Activated CD4-positive, alpha-beta memory T cell treated with anti-CD3 and anti-CD28 coated beads for 36 hours (primary cell): ENCODE measurements at places on chromosomes 4 and X. TPM values are rescaled to one million over a fixed set of nuclear protein-coding genes. Genes with fewer than 3 reads are reported as not detected.

- no peaks in the 10 kb centered on the region for H3K4me1 ChIP-seq
- no peak for DNase-seq
- no peak overlapping the region for H3K27ac ChIP-seq
- no peak overlapping the region for H3K4me3 ChIP-seq
These were observed 196.2 kb downstream of the ARHGAP24 start for GRCh38 chr4:85671120-85671519.

- peaks cover 1% of the 10 kb centered on the region for H3K27me3 ChIP-seq
- peak; percentile 20 for DNase-seq
- H3K36me3 ChIP-seq: no peaks in the 10 kb centered on the region
- no peak overlapping the region for H3K27ac ChIP-seq
- H3K4me3 ChIP-seq: no peak overlapping the region
- peaks cover 4% of the 10 kb centered on the region for H3K4me1 ChIP-seq
These were observed 144.4 kb downstream of the GLRA2 start for GRCh38 chrX:14673764-14674163.

DNA sequence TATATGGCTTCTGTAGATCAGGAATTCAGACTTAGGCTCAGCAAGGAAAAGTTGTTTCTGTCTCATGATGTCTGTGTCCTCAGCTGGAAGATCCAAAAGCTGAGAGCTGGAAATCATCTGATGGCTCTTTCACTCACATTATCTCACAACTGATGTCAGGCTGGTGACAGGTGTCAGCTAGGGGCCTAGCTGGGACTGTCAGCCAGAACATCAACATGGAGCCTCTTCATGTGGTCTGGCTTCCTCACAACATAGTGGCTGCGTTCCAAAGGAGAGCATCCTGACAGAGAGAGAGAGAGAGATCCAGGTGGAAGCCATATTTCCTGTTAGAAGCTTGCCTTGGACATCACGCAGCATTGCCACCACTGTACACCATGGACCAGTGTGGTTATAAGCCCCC lies 10.6 kb upstream of the INTS6L start:
- no peaks in the 10 kb centered on the region for H3K4me1 ChIP-seq
- H3K36me3 ChIP-seq: no peaks in the 10 kb centered on the region
- no peak overlapping the region for H3K4me3 ChIP-seq
- H3K27ac ChIP-seq: no peak overlapping the region
- DNase-seq: no peak
- no peaks in the 10 kb centered on the region for H3K27me3 ChIP-seq

DNA sequence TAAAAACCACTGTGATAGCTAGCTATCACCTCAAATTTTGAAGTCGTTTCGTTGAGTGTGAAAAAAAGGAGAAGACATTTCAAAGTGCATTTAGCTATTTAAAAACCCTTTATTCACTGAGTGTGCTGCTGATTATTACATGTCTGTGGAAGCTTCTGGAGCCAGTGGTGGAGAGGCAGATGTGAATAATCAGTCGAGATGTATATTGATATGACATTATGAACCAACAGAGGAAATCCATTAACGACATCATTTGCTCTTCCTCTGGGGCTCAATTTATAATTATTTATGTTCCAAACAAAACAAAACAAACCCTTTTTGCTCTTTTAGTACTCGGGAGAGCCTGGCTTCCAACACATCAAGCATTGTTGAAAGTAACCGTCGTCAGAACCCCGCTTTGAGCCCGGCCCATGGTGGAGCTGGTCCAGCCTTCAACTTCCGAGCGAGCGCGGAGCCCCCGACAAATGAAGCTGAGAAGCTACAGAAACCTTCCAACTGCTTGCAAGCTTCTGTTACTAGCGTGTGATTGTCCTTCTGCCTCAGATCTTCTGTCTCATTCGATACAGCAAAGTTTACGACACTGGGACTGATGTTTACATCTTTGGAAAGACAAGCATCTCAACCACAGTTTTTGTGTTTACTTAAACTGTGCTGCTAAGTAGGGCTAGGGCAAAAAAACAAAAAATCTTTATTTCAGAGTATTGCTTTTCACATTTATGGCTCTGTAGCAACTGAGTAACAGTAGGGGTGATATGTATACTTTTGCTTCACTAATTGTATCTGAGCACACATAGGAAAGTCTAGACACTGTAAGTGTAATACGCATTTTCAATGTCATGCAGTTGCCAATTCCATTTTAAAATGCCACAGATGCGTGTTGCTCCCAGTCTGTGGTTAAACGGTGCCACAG lies 111.9 kb downstream of the STOX2 start:
- H3K27me3 ChIP-seq: peaks cover 3% of the 10 kb centered on the region
- no peak for DNase-seq
- H3K36me3 ChIP-seq: no peaks in the 10 kb centered on the region
- peaks cover 4% of the 10 kb centered on the region for H3K4me1 ChIP-seq

The MAGEB17 gene
- total RNA-seq: not detected

The HPGD gene
- total RNA-seq: 3.4 TPM

DNA sequence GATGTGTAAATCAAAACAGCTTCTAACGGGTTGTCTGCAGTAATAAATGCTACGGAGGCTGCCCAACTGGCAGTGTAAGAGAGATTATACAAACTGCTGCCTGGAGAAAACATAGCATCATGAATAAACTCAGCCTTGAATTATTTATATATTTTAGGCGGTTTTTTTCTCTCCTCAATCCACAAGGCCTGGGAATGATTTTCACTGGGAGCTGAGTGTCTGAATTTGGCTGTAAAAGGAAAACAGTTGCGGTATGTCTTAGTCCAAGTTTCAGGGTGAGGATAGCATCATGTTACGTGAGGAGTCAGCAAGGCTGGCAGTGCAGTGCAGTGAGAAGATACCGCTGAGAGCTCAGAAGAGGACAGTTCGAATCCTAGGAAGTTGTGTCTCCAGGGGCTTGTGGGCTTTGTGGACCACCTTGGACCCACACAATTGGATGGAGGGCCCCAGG lies 291.5 kb upstream of the BOD1L1 start:
- no peaks in the 10 kb centered on the region for H3K36me3 ChIP-seq
- DNase-seq: no peak
- H3K4me3 ChIP-seq: no peak overlapping the region
- H3K4me1 ChIP-seq: no peaks in the 10 kb centered on the region
- no peak overlapping the region for H3K27ac ChIP-seq

DNA sequence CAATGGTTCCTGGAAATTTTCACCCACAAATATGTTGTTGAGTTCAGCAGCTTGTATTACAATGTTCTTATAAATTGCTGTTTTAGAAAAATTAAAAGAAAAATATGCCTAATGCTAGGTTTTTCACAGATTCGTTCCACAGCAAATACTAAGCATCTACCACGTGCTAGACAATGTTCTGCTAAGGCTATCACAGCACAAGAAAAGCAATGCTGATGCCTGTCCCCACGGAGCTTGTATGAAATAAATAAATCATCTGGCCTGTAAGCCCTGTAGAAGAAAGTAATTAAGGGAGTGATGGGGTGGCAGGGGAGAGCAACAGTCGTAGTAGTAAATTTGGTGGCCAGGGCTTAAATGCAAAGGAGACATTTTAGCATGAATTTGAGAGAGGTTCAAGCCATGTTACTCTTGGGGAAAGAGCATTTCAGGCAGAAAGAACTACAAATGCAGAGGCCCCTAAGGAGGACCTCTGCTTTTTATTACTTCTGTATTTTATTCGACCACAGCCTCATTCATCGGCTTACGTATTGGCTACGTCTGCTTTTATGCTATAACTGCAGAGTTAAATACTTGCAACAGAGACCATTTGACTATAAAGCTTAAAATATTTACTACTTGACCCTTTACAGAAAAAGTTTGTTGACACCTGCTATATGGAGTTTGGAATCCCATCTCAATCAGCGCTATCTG lies 36.3 kb downstream of the ARAP2 start:
- no peak overlapping the region for H3K4me3 ChIP-seq
- H3K4me1 ChIP-seq: peaks cover 54% of the 10 kb centered on the region
- peaks cover 60% of the 10 kb centered on the region for H3K36me3 ChIP-seq
- H3K27me3 ChIP-seq: no peaks in the 10 kb centered on the region

- H3K27ac ChIP-seq: no peak overlapping the region
- DNase-seq: no peak
- no peaks in the 10 kb centered on the region for H3K27me3 ChIP-seq
- H3K4me3 ChIP-seq: no peak overlapping the region
- no peaks in the 10 kb centered on the region for H3K36me3 ChIP-seq
- H3K4me1 ChIP-seq: no peaks in the 10 kb centered on the region
These were observed 78.6 kb upstream of the AMELX start for GRCh38 chrX:11214346-11215190.

DNA sequence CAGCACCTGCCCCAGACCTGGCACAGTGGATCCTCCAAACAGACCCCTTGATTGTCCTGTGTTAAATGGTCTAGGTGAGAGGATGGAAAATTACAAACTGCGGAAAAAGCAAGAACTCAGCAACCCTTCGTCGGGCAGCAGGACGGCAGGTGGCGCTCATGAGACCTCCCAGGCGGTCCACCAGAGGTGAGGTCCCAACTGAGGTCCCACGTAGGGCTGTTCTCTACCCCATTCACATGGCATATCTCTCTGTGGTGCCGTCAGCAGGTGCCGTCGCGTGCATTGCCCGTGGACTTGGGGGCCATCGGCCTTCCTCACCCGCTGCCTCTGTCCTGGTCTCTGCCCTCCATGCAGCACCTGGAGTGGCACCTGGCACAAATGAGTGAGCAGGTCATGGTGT lies 88.2 kb downstream of the CRMP1 start:
- no peaks in the 10 kb centered on the region for H3K27me3 ChIP-seq
- DNase-seq: no peak
- H3K4me1 ChIP-seq: no peaks in the 10 kb centered on the region
- no peaks in the 10 kb centered on the region for H3K36me3 ChIP-seq
- no peak overlapping the region for H3K27ac ChIP-seq

The AREG gene
- total RNA-seq: 0.74 TPM

- no peak overlapping the region for H3K4me3 ChIP-seq
- no peak overlapping the region for H3K27ac ChIP-seq
- no peak for DNase-seq
- peaks cover 68% of the 10 kb centered on the region for H3K36me3 ChIP-seq
- no peaks in the 10 kb centered on the region for H3K4me1 ChIP-seq
These were observed 20.7 kb downstream of the TMA16 start for GRCh38 chr4:163515198-163515597.

- no peak overlapping the region for H3K27ac ChIP-seq
- H3K27me3 ChIP-seq: no peaks in the 10 kb centered on the region
- no peak overlapping the region for H3K4me3 ChIP-seq
- no peaks in the 10 kb centered on the region for H3K4me1 ChIP-seq
- no peaks in the 10 kb centered on the region for H3K36me3 ChIP-seq
These were observed 47.5 kb upstream of the XK start for GRCh38 chrX:37638047-37638446.

- H3K4me1 ChIP-seq: peaks cover 12% of the 10 kb centered on the region
- no peak overlapping the region for H3K4me3 ChIP-seq
- no peak overlapping the region for H3K27ac ChIP-seq
- no peak for DNase-seq
- peaks cover 10% of the 10 kb centered on the region for H3K36me3 ChIP-seq
- H3K27me3 ChIP-seq: no peaks in the 10 kb centered on the region
These were observed 3.3 kb upstream of the RELL1 start for GRCh38 chr4:37689353-37690095.

The AR gene
- 0.21 TPM for total RNA-seq

DNA sequence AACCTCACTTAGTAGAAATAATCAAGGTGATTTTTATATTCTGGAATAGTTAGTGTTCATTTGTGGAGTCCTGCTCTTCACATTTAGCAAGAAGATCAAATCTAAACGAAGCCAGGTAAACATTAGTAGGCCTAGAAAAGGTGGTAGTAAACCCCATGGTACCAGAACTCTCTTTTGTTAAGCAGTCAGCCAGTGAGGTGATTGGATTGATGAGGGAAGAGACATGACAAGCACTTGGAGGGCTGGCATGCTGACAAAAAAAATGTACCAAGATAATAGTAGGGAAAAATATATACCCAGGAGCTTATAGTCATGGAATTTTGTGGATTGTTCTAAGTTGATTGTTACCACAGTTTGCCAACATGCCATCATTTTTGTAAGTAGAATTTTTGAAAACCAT lies 163.8 kb downstream of the BANK1 start:
- no peak overlapping the region for H3K4me3 ChIP-seq
- H3K27ac ChIP-seq: no peak overlapping the region
- H3K36me3 ChIP-seq: no peaks in the 10 kb centered on the region
- DNase-seq: no peak
- no peaks in the 10 kb centered on the region for H3K4me1 ChIP-seq
- no peaks in the 10 kb centered on the region for H3K27me3 ChIP-seq

DNA sequence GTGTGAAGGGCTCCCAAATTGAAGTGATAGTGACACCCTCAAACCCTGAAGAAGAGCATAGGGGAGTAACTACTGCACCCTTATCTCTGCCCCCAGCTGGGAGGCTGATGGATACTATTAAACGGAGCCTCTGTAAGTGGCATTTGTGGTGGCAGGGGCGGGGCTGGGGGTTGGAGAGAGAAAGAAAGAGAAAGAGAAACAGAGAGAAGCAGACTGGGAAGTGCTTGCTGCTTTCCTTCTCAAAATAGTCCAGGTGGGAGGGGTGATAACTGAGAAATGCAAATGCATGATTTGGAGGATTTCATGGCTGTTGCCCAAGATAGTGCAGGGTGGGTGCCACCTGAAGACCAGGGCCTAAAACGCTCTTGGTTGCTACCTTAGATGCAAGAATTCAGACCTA lies 253.5 kb upstream of the GATB start:
- H3K27me3 ChIP-seq: no peaks in the 10 kb centered on the region
- DNase-seq: peak; percentile 72
- H3K36me3 ChIP-seq: no peaks in the 10 kb centered on the region
- no peak overlapping the region for H3K4me3 ChIP-seq

DNA sequence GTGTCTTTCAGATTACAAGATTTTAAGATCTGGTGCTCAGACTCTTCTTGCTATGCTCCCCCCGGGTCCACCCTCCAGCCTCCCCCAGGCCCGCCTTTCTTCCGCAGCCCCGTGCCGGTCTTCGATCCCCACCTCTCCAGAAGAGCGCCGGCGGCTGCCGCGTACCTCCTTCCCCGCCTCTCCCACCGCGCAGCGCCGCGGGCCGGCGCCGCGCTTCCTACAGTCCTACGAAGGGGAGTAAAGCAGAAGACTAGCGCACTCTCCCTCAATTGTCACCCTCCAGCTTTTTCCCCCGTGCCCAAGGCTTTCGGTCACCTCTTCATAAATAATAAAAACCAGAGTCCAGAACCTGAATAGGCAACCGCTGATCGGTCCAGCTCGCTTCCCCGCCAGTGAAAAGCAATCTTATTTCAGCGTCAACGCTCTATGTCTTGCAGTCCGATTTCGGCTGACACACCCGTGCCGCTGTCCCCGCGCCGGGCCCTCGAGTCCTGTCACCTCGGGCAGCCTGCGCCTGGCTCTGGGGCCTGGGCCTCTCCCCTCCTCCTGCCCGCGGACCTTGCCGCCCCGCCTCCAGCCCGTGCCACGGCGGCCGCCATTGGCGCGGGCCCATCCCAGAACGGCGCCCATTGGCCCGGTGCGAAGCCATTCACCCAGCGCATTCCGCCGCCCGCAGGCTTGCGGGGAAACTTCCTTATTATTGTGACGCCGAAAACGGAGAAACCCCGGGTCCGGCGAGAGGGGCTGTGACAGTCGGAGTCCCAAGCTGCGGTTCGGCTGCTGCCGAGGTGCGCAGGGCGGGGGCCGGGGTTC lies at the start of gene HERC3:
TSS of gene HERC3 (plus strand) at position 694 of the 813 bp plus-strand sequence. CDS start 13,344 bp downstream, outside the sequence.
- H3K36me3 ChIP-seq: peaks cover 6% of the 10 kb centered on the region
- H3K4me3 ChIP-seq: peak within 1 kb of the TSS; percentile 95
- peaks cover 4% of the 10 kb centered on the region for H3K27me3 ChIP-seq
- peak within 1 kb of the TSS; percentile 85 for H3K27ac ChIP-seq
- peak; percentile 92 for DNase-seq

The RTL9 gene
- not detected for total RNA-seq

GRCh38 chr4:84708406-84709135 lies 125.6 kb downstream of the CDS1 start:
- DNase-seq: no peak
- H3K27ac ChIP-seq: no peak overlapping the region
- peaks cover 3% of the 10 kb centered on the region for H3K27me3 ChIP-seq
- no peaks in the 10 kb centered on the region for H3K36me3 ChIP-seq
- H3K4me3 ChIP-seq: no peak overlapping the region

The RPGR gene
- 8.3 TPM for total RNA-seq

The RAB41 gene
- not detected for total RNA-seq

The FGF5 gene
- not detected for total RNA-seq

The TCEAL6 gene
- not detected for total RNA-seq
